ENCODE measurements at places on chromosomes 7 and 10. TPM values are rescaled to one million over a fixed set of nuclear protein-coding genes. Genes with fewer than 3 reads are reported as not detected.
A peak's percentile ranks its signal among the peaks of the same experiment; 100 is the strongest.

GRCh38 chr7:33961948-33962347, 56.6 kb downstream of the BMPER start:
- no peaks in the 10 kb centered on the region for H3K36me3 ChIP-seq
- no peaks in the 10 kb centered on the region for H3K4me1 ChIP-seq
- DNase-seq, result no peak

DNA sequence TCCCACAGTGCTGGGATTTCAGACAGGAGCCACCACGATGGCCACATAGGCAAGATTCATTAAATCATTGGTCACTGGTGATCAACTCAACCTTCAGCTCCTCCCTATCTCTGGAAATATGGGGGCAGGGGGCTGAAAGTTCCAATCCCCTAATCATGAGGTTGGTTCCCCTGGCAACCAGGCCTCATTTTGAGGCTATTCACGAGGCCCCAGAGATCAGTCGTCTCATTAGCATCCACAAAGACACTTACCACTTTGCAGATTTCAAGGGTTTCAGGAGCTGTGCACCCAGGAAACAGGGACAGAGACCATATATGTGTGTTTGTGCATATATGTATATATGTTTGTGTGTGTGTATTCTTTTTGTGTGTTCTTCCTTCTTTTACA, 7.7 kb upstream of the GUSB start:
- H3K27me3 ChIP-seq, result no peaks in the 10 kb centered on the region
- H3K36me3 ChIP-seq, result no peaks in the 10 kb centered on the region
- no peak overlapping the region for H3K4me3 ChIP-seq
- DNase-seq, result peak; percentile 7
- no peak overlapping the region for H3K27ac ChIP-seq

- H3K4me1 ChIP-seq, result no peaks in the 10 kb centered on the region
- H3K27ac ChIP-seq, result peak overlapping the region; percentile 87
- peak overlapping the region; percentile 62 for H3K4me3 ChIP-seq
- H3K36me3 ChIP-seq, result no peaks in the 10 kb centered on the region
Measured at GRCh38 chr7:154929006-154929726, 73.8 kb downstream of the PAXIP1 start.

NOS3 gene
- 42.9 TPM for total RNA-seq

DNA sequence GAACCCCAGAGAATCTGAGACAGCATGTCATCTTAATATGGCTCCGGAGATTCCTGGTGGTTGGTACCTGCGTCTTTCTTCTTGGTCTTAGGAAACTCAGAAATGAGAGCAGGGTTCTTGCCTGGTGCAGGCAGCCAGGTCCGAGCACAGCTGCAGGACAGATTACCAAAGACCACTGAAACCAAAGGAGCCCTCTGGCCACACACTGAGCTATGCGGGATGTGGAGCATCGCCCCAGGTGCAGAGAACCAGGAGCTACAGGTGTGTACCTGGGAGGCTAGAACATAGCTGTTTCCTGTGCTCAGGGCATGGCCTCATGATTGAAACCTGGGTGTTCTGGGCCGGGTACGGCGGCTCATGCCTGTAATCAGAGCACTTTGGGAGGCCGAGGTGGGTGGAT, 635.4 kb downstream of the CALN1 start:
- H3K27me3 ChIP-seq, result no peaks in the 10 kb centered on the region
- H3K4me1 ChIP-seq, result no peaks in the 10 kb centered on the region
- no peak overlapping the region for H3K27ac ChIP-seq
- no peak for DNase-seq
- H3K36me3 ChIP-seq, result no peaks in the 10 kb centered on the region

PTER gene
- total RNA-seq, result 18.1 TPM

Data from upper lobe of right lung (tissue), 1 donor.